AG08395 (cell line): ENCODE measurements at places on chromosomes 3 and 15.
A peak's percentile ranks its signal among the peaks of the same experiment; 100 is the strongest.

GRCh38 chr3:112847692-112848091 is 1.0 kb upstream of the CD200R1L start:
- no peak for DNase-seq

GRCh38 chr3:101588616-101589015 is 14.6 kb downstream of the PCNP start:
- DNase-seq = no peak

DNA sequence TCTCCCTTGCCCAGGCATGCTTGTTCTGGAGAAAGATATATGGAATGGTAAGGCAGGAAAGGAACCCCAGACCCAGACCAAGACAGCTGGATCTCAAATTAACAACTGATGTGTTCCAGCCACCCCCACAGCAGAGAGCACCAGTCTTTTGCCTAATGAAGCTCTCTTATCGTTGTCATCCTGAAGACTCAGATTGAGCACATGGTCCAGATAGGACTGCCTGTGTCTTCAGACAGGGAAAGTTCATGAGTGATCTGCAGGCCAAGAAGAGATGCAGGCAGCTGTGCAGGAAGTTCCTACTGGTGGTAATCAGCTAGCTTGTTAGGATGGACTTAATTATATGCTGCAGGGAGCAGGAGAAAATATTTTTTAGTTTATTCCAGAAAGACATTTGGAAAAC is 53.3 kb downstream of the PPP2R3A start:
- peak; percentile 27 for DNase-seq

DNA sequence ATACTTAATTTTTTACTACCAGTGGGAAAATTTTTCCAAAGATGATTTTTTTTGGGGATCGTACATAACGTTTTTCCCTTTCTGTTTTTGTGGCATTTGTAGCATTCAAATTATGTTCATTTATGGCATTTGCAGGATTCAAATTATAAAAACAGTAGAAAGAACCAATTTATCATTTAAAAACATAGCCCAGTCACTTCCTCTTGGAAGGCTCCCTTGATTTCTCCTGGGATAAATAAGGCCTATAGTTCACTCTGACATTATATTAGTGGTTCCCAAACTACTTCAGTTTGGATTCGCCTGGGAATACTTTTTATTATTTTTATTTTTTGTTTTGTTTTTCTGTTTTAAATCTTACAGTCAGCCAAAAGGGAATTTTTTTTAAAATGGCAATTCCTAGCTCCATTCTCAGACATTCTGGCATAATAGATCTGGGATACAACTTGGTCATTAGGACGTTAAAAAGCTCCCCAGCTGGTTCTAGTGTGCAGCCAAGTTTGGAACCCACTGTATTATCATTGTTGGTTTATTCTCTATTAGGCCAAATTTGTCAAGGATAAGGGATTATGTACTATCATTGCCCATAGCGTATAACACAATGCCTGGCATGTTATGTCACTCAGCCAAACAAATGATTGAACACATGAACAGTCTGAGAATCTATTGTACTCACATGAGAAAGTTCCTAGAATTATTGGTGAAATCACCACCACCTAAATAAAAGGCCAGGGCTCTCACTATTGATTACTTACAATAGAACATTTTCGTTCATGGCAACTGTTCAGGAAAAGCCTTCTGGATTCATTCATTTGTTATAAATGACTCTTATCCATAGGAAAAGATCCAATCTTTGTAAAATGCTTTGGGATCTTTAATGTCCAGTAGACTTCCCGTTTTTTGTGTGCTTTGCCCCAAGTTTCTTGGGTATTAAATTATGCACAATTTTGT is 28.9 kb downstream of the RARB start:
- no peak for DNase-seq

DNA sequence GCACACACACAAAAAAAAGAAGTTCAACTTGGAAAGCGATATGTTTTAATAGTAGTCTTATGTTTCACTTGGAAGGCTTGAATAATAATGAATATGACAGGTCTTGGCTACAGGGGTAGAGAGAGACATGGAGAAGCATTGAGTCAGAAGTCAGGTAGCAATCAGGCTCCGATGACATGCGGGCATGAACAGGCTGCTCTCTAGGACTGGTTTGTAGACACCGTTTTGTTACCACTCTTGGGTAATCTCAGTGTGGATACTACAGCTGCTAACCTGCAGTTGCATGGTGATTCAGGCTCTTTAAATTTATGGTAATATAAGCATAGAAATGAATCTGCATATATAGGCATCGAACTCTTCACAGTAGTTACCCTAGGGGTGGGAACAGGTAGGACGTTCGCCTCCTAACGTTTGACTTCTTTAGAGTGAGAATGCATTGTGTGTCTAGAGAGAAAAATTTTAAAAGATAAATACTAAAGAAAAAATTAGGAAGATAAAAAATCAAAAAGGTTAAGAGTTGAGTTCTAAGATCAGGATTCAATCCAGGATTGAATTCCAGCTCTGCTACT is 241.6 kb upstream of the KBTBD8 start:
- no peak for DNase-seq

- DNase-seq = no peak
Observed at GRCh38 chr15:82963471-82964341, 11.2 kb upstream of the HOMER2 start.

DNA sequence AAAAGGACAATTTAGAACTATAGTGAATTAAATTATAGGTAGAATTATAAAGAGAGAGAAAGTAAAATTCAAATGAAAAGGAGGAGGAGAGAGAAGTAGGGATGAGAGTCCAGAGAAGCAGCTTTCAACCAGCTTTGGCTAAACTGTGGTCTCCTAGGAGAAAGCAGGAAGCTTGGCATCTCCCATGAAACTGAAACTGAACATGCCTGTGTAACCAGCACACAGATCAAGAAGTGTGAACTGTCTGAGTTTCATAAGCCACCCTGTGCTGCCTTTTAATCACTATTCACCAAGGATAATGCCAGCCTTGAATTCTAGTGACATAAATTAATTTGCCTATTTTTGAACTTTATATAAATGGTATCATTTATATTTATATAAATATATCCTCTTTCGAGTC is 128.5 kb downstream of the MYRIP start:
- no peak for DNase-seq

- DNase-seq = no peak
Observed at GRCh38 chr15:97084650-97085049, 754.1 kb downstream of the NR2F2 start.

DNA sequence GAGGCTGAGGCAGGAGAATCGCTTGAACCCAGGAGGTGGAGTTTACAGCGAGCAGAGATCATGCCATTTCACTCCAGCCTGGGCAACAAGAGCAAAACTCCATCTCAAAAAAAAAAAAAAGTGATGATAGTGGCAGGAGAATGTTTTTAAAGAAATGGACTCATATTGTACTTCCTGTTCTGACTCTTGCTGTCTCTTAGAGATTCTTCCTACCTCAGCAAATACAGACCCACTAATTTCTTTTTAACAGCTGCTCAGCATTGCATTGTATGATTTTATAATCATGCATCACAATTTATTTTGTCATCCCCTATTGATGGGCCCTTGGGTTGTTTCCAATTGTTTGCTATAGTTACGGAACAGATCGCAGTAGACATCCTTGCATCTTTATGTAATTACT is 8.8 kb upstream of the ANKDD1A start:
- DNase-seq = no peak
